ENCODE measurements at places on chromosomes 1 and 21. TPM values are rescaled to one million over a fixed set of nuclear protein-coding genes. Genes with fewer than 3 reads are reported as not detected.
A peak's percentile ranks its signal among the peaks of the same experiment; 100 is the strongest.

- no peak for DNase-seq
These were observed 15.1 kb downstream of the NEK7 start for GRCh38 chr1:198171667-198172540.

Gene LMO4
- 48.1 TPM for polyA plus RNA-seq

DNA sequence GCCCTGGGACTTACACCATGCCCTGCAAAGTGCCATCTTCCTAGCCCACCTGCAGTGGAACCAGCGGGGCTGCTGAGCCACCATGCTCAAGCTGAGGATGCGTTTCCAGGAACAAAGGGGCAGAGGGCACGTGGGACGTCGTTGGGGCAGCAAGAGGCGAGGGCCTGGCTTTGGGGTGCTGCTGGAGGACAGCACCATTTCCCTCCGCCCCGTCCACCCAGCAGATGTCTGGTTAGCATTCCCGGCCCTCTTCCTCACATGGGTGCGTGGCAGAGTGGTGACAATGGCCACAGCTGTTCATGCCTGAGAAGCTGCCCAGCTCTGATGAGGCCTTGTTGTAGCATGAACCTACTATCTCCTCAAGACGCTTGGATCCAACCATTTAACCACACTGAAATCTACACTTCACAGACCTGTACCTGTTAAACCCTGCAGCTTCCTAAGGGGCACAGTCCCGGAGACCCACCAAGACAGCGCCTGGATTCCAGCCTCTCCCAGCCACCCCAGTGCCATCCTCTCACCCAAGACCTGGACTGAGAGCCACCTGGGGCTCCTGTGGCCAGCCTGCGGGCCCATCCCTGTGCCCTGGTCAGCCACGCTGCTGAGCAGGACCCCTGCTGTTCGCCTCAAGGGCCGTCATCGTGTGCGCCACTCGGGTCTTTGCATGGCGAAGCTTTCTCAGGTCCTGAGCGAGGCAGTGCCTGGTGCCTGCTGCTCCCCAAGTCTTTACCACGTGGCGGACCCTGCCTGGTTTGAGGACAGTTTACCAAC is 33.2 kb downstream of the SLC45A1 start:
- no peak for DNase-seq

DNA sequence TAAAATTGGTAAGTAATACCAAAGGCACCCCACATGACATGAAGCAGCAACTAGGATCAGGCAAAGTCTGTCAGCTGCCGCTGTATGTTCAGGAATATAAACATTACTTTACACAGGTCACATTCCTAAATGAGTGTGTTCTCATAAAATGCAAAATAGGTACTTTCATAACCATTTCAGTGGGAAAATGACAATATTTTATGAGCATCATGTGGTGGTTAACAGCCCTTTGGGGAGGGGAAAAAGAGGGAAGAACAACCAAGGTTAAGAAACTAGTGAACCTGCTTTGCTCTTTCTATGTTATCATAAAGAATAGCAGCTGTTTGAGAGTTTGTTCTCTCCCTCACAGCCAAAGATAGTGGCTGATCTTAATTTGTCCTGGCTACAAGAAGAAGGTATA is 105.4 kb upstream of the LBR start:
- DNase-seq = no peak

Gene CLEC20A
- polyA plus RNA-seq = not detected

GRCh38 chr1:156551066-156551643 is 21.2 kb downstream of the IQGAP3 start:
- no peak for DNase-seq

DNA sequence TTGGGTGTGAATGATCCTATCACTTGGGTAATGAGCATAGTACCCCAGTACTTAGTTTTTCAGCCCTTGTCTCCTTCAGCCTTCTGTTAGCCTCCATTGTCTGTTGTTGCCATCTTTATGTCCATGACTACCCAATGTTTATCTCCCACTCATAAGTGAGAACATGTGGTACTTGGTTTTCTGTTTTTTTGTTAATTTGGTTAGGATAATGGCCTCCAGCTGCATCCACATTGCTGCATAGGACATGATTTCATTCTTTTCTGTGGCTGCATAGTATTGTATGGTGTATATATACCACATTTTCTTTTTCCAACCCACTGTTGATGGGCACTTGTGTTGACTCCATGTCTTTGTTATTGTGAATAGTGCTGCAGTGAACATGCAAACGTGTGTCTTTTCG is 39.6 kb upstream of the GPR52 start:
- DNase-seq = no peak

DNA sequence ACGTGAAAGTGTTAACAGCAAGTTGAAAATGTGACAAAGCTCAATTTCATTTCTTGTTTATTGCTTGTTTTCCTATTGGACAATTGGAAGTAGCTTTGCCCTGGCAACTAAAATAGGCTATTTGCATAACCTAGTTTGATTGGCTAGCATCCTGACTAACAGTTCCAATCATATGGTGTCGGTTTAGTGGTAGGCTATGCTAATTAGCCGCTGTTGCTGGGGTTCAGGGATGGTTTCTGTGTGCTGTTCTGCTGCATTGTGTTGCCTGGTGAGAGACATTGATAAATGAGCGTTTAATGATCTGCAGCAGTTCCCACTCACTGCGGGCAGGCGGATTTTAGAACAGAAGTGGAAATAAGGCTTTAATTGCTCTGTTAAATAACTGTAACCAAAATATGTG is 68.5 kb downstream of the DYRK1A start:
- peak; percentile 81 for DNase-seq

- DNase-seq = no peak
These were observed 229.7 kb upstream of the IRF2BP2 start for GRCh38 chr1:234839663-234840062.

DNA sequence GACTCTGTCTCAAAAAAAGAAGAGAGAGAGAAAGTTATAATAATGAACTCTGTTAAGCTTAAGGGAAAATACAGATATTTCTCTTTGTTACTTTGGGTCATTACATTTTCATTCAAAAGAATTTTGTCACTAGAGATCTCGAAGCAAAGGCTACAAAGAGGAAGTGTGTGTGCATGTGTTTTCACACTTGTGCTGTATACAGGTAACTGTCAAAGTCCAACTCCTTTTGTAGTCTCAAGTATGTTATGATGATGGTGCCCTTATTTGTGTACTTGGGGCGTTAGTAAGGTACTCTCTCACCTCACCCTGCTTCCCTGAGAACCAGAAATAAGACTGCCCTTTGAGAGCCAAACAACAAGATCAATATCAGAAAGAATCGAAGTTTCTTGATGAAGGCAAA is 152.9 kb upstream of the ZNF644 start:
- no peak for DNase-seq

GRCh38 chr1:65503427-65503826 is 83.0 kb downstream of the LEPR start:
- no peak for DNase-seq

Gene NENF
- polyA plus RNA-seq = 67.0 TPM

- no peak for DNase-seq
These were observed 45.4 kb upstream of the WASF2 start for GRCh38 chr1:27535386-27535785.

Gene F13B
- polyA plus RNA-seq = not detected

- DNase-seq = no peak
These were observed 39.5 kb downstream of the CRB1 start for GRCh38 chr1:197307551-197307950.

GRCh38 chr1:109371341-109371739 is 26.4 kb downstream of the SORT1 start:
- DNase-seq = no peak

GRCh38 chr1:8063298-8064036 is 37.4 kb upstream of the ERRFI1 start:
- DNase-seq = no peak

DNA sequence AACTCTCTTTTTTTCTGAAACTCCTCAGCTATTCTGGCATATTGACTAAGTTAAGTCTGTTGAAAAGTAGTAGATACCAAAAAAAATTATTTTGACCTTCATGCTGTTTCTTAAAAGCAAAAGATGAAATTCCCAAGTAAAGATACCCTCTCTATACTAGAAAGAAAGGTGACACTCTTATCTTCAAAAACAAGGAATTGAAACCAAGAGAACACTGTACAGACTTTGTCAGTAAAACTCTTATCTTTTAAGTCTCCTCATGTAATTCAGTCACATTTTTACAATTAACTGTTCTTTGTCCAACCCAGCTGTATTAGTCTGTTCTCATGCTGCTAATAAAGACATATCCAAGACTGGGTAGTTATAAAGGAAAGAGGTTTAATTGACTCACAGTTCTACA is 496.2 kb downstream of the LTN1 start:
- no peak for DNase-seq

GRCh38 chr1:187033693-187034390 is 205.1 kb downstream of the PLA2G4A start:
- DNase-seq = no peak

GRCh38 chr1:167492481-167492910 is 25.8 kb downstream of the CD247 start:
- DNase-seq = no peak

DNA sequence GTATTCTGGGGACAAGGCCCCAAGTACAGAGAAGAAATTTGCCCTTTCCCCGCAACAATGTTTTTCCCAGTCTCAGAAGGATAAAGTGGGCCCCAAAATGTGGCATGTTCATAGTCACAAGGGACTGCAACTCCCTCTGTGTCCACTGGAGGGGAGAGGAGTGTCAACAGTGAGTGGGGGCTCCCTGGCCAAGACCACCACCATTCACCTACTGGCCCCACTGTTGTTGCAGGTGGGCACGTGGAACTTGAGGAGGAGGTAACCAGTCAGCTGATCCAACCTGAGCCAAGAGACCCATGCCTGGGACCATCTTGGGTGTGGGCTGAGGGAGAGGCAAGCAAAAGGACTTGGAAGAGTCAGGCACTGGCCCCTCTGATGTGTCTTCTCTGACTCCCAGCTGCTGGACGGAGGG is 777 bp downstream of the NUDT17 start:
- DNase-seq = peak; percentile 33

Gene HMGCS2
- polyA plus RNA-seq = not detected

GRCh38 chr1:119477710-119478109 is 29.3 kb upstream of the HSD3B1 start:
- no peak for DNase-seq

- DNase-seq = no peak
These were observed 45.8 kb downstream of the CYP2J2 start for GRCh38 chr1:59880735-59881134.

Gene MYBPH
- 534 TPM for polyA plus RNA-seq

DNA sequence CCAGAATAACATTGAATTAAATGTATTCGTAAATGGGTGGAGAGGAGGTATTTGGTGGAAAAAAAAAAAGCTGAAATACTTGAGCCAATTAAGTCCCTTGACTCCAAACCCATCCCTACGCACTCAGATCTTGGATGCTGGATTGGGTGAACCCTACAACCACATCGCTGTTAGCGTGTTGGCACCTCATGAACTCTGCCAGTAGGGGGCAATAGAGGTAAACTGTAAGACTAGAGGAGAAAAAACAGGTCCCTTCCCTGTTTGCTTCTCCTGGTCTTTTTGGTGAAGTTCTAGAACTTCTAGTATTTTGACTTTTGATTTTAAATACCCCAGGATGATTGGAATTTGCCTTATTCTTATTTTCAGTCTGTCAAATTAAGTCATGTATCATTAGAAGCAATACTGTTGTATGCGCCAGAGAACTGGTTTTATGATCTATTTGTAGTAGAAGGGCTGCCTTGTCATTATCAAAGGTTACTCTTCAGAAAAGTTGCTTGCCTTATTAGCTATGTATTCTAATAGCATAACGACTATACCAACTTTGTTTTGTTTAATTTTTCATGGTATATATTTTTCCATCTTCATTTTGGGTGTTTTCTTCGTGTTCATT is 1.9 kb upstream of the OR13G1 start:
- DNase-seq = peak; percentile 5

DNA sequence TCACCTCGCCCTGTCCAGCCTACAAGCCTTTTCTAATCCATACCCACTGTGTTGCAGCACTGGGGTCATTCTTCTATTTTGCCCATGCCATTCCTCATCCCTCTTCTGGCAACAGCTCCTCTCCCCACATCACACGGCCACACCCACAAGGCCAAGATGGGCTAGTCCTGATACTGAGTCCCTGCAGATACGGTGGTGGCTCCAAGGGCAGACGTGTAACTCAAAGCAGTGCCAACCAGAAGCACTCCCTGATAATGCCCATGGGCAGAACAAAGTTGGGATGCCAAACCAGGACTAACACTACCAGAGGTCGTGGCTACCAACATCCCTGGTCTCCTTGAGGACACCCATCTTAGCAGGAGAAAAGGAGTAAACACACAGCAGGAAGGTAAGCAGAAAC is 64.8 kb downstream of the APP start:
- DNase-seq = no peak

GRCh38 chr1:97262842-97263241 is 541.3 kb downstream of the PTBP2 start:
- DNase-seq = no peak

Gene AVPR1B
- 0.14 TPM for polyA plus RNA-seq

Data from hindlimb muscle (tissue), 1 donor.